Esophagus mucosa (tissue), 1 donor: ENCODE measurements at places on chromosomes 2 and 18. TPM values are rescaled to one million over a fixed set of nuclear protein-coding genes. Genes with fewer than 3 reads are reported as not detected.

- ATAC-seq = no peak
Measured at GRCh38 chr2:25688236-25688635, 14.9 kb upstream of the DTNB start.

DNA sequence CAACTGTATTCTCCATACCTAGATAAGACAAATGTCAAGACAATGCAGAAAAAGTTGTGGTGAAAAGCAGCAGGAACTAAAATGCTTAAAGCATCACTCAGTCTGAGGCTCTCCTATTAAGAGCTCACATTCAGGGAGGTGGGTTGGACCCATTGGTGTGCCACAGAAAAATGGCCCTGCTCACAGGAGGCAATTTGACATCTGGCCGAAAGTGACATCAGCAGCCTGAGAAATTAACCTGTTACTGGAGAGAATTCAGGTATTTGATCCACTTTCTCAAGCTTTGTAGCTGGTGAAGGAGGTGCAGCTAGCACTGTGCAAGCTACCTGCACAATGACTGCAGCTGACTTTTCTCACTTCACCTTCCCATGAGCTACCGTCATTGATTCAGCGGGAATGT is 86.0 kb downstream of the TMEM247 start:
- ATAC-seq = no peak

- ATAC-seq = no peak
Measured at GRCh38 chr2:149156971-149157740, 118.7 kb downstream of the LYPD6B start.

DNA sequence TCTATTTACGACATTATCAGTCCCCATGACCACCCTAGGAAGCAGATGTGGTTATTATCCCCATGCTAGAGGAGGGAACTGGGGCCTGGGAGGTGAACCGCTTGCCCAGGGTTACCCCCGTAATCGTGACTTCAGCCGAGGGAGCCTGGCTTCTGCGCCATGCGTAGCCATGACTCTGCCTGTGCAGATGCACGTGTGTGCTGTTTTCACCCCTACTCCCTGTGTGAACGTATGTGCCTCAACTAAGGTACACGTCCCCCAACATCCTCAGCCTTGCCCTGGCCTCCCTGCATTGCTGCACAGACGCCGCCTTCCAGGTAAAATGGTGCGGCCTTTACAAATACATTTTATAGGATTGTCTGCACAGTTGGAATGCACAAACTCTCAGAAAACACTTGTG is 40.2 kb downstream of the LPIN1 start:
- ATAC-seq = no peak

GRCh38 chr18:35755369-35755768 is 173.8 kb downstream of the GALNT1 start:
- ATAC-seq = no peak

GRCh38 chr2:206481056-206481455 is 37.7 kb downstream of the ADAM23 start:
- ATAC-seq = no peak

DNA sequence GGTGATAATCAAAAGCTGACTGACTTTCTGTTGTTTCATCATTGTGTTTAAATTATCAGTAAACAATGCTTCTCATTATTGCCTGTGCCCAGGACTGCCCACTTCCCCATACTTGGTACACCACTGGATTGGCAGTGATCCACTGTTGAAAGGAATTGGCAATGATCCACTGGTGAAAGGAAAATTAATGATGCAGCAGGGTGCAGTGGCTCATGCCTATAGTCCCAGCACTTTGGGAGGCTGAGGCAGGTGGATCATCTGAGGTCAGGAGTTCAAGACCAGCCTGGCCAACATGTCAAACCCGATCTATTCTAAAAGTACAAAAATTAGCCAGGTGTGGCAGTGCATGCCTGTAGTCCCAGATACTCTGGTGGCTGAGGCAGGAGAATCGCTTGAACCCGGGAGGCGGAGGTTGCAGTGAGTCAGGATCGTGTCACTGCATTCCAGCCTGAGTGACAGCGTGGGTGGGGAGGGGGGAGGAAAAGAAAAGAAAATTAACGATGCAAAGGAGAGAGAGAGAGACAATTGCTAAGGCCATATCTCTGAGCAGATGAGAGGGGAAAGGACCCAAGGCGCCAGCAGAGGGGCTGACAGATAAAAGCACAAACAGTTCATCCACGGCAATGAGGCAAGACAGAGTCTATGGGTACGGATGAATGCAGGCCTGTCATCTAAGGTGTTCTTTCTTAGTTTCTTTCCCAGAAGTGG is 10.2 kb upstream of the GTF2A1L start:
- ATAC-seq = peak; percentile 72

- no peak for ATAC-seq
Measured at GRCh38 chr2:1972011-1972410, 227.7 kb upstream of the PXDN start.

DNA sequence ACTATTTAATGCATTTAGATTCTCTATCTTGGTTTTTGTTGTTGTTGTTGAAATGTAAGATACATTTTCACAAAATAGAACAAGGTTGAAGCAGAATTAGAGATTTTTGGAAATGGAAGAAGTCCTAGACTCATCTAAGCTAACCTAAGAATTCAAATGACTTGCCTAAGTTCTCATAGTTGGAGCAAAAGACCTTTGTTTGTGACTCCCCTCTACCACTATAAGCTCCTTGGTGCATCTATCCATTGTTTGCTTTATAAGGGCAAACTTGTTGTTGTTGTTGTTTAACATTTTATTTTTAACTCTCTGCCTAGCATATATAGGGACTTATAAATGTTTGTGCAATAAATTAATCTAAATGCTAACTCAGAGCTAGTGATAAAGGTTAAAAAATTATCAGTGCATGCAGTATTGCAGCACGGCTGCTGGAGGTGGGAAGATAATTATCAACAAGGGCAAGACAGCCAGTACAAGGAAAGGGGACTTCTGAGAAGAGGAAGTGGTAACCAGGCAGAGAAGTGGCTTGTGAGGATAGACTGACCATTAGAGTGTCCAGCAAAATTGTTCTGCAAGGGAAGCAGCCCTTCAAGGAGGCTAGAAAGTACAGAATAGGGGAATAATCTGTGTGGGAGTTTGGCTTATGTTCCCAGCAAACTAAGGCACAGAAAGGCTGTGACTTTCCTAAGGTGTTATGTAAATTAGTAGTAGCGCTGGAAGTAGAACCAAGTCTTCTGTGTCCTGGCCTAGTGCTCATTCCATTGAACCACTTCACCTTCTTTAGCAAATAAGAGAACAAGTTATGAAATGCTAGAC is 38.1 kb upstream of the ACYP2 start:
- ATAC-seq = no peak

- peak; percentile 3 for ATAC-seq
Measured at GRCh38 chr2:130372833-130373807, 17.3 kb downstream of the PTPN18 start.

DNA sequence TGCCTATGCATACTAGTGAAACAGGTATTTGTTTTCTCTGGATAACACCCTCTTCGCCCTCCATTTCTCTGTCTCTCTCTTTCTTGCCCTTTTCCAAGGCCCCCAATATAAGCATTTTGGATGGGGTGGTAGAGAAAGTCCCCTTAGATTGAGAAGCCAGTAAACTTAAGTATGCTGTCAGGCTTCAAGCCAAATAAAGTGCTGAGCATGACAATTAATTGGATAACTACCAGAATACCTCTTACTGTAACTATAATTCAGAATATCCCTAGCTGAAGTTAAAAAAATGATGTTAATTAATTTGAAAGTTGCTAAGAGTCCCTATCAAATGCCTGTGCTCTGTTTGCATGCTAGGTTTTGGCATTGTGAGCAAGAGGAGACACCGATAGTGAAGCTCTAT is 324.8 kb downstream of the PARD3B start:
- ATAC-seq = no peak

- no peak for ATAC-seq
Measured at GRCh38 chr2:67721516-67721915, 324.4 kb downstream of the ETAA1 start.

GRCh38 chr2:68931799-68932198 is 20.9 kb downstream of the GKN2 start:
- ATAC-seq = no peak

DNA sequence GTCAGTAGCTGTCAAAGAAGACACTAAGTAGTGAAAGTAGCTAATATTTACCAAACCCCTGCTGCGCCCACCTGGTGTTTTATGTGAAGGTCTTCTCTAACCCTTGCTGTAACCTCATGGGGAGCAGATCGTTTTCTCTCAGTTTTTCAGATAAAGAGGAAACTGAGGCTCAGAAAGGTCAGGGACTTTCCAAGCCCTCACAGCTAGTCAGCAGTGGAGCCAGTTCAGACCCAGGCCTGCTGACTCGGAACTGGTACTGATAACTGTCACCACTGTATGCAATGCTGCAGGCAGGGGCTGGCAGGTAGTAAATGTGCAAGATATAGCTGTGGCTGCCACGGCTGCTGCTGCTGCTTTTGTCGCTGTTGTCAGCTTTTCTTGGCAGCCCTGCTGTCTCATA is 69.1 kb downstream of the LRRFIP1 start:
- ATAC-seq = no peak

DNA sequence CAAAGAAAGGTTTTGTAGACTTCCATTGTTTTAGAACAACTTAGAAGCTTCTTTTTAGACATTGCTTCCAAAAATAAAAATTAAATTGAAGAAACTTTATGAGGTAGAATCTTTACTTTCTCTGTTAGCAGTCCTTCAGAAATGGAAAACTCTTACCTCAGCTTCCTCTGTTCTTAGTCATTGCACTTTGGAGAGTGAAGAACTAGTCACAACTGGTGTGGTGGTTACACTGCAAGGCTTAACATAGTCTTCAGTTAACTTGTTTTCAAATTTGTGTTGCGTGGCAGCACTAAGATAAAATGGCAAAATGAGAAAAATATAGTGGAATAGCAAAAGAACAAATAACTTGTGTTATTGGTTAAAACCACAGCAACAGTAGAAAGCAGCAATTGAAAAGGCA is 332.6 kb downstream of the KIAA1328 start:
- no peak for ATAC-seq

GRCh38 chr2:138275881-138276280 is 225.7 kb upstream of the SPOPL start:
- no peak for ATAC-seq

GRCh38 chr2:43524177-43524965 is 71.5 kb downstream of the THADA start:
- no peak for ATAC-seq

DNA sequence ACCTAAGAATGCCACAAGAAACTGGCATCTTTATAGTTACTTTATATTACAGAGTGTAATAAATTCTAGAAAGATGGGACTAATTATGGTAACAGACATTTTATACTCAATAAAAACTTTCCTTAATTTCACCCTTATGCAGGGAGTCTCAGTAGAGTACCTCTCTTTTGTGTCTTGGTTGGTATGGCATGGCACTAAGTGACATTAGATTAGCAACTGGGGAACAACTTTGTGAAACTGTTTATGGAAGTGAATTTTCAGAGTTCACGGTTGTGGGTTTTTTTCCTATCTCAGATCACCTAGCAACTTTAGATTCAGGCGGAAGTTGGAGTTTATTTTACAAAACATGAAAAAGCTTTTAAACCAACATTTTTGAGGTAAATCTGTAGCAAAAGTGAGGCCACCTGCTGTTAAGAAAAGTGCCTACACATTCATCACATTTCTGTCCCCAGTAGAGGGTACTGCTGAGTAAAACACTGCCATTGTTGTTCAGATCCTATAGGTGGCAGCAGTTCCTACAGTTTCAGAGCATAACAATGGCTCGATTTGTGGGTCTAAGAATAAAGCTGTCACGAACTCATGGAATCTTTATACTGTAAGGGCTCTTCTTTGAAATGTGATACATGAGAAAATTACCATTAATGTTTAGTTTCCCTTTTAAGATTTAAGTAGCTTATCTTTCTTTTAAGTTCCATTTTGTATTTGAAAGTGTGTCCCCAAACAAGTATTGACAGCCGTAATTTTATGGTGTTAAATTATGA is 117.6 kb downstream of the CAMKMT start:
- peak; percentile 96 for ATAC-seq

DNA sequence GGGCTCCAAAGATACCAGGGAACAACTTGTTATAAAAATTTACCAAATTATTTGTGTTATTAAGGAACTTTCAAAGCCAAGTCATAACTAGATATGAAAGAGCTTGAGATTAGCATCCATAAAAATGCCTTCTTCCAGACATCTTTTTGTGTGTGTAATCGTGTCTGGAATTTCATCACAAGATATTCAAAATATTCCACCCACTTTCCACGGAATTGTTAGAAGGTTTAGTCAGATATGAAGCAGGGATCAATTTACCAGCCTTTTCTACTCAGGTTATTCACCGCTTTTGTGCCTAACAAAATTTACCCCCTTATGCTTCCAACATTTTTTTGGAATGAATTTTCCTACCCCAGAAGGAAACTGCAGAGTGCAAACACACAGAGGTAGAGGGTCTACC is 130.2 kb upstream of the ACVR2A start:
- no peak for ATAC-seq

- ATAC-seq = no peak
Measured at GRCh38 chr2:238690511-238690910, 157.4 kb upstream of the TWIST2 start.

DNA sequence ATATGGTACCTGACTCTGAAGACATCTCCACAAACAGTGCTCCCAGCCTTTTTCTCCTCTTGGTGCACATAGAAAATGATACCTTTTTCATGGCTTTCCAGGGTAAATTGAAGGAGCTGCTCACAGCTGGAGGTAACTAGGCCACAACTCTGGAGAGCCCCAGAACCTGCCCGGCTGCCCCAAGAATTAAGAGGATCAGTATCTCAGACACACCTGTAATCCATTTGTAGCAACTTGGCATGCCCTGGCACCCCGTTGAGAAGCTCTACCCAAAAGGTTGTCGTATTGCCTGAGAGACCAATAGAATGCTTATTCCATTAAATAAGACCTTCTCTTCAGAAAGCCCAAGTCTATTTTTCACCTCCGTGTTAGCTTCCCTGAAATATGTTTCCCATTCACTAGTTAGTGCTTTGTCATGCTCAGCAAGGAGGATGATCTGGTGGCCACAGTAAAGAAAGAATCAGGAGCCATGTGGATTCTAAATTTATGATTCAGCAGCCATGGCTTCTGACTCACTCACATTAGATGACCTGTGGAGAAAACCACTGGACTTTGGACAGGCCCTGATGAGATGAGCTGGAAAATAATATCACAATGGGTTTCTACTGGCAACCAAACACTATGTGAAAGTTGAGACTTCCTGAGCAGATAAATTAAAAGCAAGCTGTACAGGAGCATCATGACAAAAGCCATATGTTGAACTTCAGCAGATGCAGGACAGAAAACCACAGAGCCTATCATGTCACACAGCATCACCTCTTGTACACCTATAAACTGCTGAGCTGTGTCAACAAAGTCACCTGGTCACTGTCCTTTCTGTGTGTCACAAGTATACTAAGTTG is 253.3 kb upstream of the OSR1 start:
- no peak for ATAC-seq

GRCh38 chr2:158207354-158207753 is 105.7 kb downstream of the UPP2 start:
- ATAC-seq = no peak

- no peak for ATAC-seq
Measured at GRCh38 chr2:228840743-228841114, 430.4 kb downstream of the PID1 start.

GRCh38 chr2:150824118-150824517 is 336.7 kb upstream of the RND3 start:
- no peak for ATAC-seq

The RBBP8 gene
- total RNA-seq = 46.2 TPM

The REG1B gene
- not detected for total RNA-seq

The SF3B6 gene
- total RNA-seq = 85.7 TPM

The TEX44 gene
- total RNA-seq = not detected

The CFC1 gene
- total RNA-seq = not detected

The LAMA3 gene
- 40.1 TPM for total RNA-seq

The IGFBP5 gene
- total RNA-seq = 34.9 TPM

The ALLC gene
- not detected for total RNA-seq

The PLA2R1 gene
- 6.2 TPM for total RNA-seq

The FAHD2A gene
- 13.6 TPM for total RNA-seq

The SPP2 gene
- total RNA-seq = not detected

The CPO gene
- not detected for total RNA-seq
